ENCODE measurements at places on chromosomes 4 and X.

GRCh38 chr4:168337550-168337940 lies 19.0 kb upstream of the DDX60 start:
- DNase-seq: no peak

GRCh38 chr4:7524064-7524682 lies 89.4 kb upstream of the PSAPL1 start:
- DNase-seq: no peak

DNA sequence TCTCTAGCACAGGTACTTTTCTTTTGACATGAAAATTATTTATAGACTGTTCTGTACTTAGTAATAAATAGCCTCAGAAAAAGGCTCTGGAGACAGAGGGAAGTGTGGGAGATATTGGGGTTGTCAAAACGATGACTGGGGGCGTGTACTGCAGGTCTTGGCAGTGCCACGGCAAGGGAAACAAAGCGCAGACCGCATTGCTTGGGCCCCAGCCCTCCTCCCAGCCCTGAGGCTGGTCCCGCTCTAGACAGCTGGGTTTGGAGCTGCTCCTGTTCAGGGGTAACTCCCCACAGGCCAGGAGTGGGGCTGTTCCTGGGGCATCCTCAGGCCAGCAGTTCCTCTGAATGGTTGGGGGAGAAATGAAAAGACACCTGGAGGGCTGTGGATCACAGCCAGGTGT lies 131.7 kb downstream of the RASL11B start:
- no peak for DNase-seq

GRCh38 chrX:9957743-9958142 lies 9.4 kb upstream of the CLDN34 start:
- DNase-seq: no peak

DNA sequence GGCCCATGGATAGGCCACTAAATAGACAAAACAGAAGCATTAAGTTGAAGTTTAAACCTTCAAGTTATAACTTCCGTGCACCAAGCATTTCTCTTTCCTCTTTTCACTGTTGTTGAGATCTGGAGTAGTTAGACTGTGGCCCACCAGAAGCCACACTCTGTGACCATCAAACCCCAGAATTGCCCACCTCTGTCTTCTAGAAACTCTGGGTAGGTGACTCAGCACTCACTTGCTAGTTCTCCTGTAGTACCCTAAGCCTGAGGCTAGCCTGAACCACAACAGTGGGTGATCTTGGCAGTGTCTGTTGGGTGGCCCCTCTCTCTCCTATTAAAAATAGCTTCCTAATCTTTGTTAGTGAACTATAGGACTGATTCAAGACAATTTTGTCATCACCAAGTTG lies 24.6 kb upstream of the CD40LG start:
- DNase-seq: no peak

- no peak for DNase-seq
Observed at GRCh38 chr4:21209860-21210259, 509.6 kb downstream of the PACRGL start.

GRCh38 chrX:154834562-154834961 lies at the start of gene SMIM9:
Gene SMIM9, minus strand, starts transcription at chrX:154834662. Its CDS starts 3,806 bp downstream, at chrX:154830856.
- DNase-seq: no peak

DNA sequence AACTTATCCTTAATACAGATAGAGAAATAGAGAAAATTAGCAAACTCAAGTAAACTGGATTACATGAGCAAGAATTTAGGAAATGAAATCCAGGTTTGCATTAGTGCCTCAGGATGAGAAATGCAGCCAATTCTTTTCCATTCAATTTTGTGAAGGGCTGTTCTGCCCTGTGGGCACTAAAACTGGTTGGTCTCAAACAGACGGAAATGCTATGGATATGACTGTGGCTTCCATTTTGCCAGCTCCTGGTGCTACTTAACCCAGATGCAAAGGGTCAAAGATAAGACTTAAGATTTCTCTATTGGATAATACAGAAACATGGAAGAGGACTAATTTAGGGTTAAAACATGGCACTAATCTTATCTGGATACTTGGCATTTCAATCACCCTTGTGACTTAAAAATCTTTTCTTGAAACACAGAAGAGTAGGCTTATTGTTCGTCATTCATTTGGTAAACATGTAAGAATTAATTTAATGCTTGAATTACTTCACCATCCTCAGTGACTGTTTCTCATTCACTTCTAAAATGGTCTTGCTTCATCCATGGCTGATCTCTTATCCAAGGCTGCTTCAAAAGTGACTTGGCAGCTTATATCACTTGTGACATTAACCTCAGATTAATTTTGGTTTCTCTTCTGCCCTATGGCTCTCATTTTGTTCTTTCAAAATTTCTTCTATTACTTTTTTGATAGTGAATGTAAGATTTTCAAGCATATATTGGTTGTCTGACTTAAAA lies 1008.7 kb downstream of the GLUD2 start:
- DNase-seq: no peak

DNA sequence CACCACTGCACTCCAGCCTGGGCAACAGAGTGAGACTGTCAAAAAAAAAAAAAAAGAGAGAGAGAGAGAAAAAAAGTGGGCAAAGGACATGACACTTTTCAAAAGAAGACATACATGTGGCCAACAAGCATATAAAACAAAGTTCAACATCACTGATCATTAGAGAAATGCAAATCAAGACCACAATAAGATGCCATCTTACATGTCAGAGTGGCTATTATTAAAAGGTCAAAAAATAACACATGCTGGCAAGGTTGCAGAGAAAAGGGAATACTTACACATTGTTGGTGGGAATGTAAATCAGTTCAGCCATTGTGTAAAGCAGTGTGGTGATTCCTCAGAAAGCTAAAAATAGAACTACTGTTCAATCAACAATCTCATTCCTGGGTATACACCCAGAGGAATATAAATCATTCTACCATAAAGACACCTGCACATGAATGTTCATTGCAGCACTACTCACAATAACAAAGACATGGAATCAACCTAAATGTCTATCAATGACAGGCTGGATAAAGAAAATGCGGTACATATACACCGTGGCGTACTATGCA lies 94.9 kb upstream of the TRIM2 start:
- no peak for DNase-seq

DNA sequence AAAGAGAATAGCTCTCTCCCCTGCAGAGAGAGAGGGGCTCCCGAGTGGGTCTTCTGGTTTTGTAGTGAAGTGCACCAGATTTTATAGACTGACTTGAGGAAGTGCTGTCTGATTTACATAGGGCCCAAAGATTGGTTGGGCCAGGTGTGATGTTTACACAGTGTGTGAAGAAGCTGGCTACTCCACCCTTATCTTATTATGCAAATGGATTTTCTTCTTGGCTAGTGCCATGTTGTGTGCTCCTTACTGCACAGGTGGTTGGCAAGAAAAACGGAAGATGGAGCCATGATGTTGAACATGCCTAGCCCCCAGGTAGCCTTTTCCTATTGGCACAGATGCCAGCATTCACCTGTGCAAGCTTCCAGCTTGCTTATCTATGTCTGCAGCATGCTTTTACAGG lies 112.4 kb upstream of the ARHGAP24 start:
- no peak for DNase-seq

GRCh38 chrX:2799369-2799768 lies 29.4 kb upstream of the GYG2 start:
- DNase-seq: no peak

DNA sequence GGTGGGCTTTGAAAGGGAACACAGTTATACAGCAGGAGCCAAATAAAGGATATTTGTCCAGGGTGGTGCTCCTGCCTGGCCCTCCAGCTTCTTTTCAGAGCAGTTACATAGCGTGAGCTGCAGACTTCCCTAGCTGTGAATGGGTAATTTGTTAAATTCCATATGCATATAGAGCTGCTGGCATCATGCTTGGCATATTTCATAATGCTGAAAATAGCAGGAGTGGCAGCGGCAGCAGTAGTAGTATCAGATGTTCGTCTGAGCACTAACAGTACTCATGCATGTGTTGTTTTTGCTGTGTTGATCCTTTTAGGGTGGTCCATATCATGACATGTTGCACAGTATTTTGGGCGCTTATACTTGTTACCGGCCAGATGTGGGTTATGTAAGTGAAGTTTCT lies 33.6 kb upstream of the TADA2B start:
- DNase-seq: no peak

GRCh38 chr4:153082322-153083301 lies 121.6 kb upstream of the TRIM2 start:
- no peak for DNase-seq

GRCh38 chrX:50613846-50614245 lies 143.2 kb upstream of the DGKK start:
- DNase-seq: no peak

DNA sequence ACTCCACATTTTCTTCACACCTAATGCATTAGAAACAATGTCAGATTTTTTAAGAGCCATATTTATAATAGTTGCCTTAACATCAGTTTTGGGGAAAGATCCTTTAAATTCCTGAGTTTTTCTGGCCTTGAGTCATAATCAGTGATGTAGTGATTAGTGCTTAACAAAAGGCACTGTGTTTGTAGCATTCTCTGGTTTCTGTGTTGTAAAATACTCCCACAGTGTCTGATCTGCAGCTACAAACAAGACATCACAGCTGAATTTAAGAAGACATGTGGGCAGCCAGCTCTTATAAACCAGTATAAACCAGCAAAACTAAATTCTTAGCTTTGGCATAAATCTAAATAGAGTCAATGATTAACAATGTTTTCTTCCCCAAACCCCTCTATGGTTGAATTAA lies 233.8 kb downstream of the FSTL5 start:
- no peak for DNase-seq

DNA sequence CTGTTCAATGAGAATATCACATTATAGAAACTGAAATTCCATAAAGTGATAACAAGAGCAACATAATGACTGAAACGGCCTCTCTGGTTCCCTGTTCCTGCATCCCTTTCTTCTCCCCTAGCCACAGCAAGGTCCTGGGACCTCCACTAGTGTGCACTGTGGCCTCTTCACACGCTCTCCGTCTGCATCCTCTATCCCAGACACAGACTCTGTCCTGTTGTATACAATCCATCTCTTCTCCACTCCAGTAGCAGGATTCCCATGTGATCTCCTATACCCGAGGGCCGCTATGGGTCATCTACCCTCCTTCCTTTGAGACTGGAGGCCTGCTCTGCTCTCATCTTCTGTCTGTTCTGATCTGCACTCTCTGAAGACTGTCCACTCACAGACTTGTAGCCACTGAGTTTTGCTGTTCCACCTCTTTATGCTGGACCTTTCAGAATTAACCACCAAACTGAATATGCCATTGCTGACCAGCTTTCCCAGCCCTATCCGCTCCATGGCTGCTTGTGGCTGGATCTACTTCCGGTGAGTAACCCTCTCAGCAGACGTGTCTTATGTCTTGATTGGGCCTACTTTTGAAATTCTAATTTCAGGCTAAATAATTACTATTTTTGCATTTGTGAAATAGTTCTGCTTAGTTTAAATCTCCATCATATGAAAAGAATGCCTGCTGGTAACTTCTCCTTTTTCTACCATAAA lies 105.1 kb upstream of the NAP1L5 start:
- DNase-seq: no peak

DNA sequence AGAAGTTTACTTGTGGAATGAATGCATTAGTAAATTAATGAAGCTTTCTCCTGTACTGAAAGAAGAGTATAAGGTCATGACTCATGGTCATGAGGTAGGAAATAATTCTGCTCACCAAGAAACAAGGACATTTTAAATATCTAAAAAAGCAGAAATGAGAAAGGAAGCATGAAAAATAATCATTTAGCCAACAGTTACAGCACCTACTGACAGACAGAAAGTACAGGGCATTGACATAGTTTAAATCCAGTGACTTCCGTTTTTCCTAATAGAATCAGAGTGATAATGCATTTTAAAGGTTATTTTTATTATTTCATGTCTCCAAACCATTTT lies 30.5 kb upstream of the ACSL1 start:
- DNase-seq: no peak

DNA sequence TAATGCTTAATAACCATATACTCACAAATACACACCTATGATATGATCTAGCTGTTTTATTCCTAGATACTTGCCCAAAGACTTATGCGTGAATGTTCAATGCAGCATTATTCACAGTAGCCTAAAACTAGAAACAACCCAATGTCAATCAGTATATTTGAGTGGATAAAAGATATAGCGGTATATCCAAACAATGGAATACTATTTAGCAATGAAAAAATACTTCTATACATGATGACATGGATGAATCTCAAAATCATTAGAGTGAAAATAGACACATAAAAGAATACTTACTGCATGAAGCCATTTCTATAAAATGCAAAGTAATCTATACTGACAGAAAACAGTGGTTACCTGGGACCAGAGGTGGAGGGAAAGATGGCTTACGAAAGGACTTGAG lies 108.1 kb downstream of the RAP1GDS1 start:
- no peak for DNase-seq

GRCh38 chr4:152516156-152516555 lies 19.7 kb downstream of the FBXW7 start:
- DNase-seq: no peak

- no peak for DNase-seq
Observed at GRCh38 chr4:158958489-158959270, 144.2 kb upstream of the RAPGEF2 start.
